ENCODE measurements at places on chromosomes 3 and 15.
A peak's percentile ranks its signal among the peaks of the same experiment; 100 is the strongest.

DNA sequence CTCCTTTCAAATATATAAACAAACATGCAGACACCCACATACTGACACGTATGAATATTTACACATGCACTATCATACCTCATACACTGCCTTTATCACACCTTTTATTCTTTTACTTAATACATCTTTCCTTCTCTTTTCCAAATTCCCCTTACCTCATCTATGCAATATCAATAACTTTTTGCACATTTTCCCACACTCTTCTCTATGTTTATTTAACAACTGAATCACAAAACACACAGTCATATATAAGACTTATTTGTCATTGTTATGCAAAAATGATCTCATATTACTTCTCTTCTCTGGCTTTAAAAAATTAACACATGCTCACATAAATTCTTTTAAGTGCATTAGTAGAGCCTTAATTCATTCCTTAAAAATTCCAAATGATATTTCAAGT lies 461.4 kb downstream of the DIPK2A start:
- ATAC-seq = no peak

DNA sequence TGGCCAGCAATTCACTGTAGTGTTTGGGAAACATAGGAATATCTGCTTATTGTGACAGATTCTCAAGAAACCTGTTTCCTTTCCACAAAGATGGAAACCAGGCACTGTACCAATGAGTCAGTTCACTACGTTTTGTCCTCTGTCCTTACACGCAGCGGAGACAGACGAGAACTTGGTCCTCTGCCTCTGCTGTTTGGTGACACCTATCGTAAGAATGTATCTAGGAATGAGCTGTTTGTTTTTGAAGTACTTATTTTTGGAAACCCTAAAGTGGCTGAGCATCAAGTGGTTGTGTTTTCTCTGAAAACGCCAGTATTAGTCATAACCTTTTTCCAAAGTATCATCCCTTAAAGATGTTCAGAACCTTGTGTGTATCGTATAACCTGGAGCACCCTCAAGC lies 93.0 kb downstream of the PGPEP1L start:
- no peak for ATAC-seq

DNA sequence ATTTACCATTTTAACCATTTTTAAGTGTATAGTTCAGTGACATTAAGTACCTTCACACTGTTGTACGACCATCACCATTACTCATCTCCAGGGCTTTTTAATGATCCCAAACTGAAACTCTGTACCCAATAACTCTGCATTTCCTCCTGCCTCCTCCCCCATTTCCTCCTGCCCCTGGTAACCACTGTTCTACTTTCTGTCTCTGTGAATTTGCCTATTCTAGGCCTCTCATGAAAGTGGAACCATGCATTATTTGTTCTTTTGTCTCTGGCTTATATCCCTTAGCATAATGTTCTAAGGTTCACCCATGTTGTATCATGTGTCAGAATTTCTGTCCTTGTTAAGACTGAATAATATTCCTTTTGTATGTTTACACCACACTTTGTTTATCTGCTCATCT lies 154.2 kb downstream of the MECOM start:
- no peak for ATAC-seq

DNA sequence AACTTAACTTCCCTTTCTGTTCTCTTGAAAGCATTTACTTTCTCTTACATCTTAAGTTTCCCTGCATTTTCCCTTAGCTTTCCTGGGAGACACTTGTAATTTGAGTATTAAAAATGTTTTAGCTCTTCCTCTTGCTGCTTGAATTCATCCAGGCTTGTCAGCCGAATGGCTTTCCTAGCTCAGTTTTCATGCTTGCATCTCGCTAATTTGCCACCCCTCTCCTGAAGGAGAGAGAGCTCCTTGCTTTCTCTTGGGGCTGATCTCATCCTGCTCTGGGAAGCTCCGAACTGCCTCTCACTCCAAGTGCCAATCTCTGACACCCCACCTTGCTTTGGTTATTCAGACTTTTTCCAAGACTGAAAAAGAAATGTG lies 374.6 kb upstream of the TBL1XR1 start:
- ATAC-seq = no peak

GRCh38 chr3:46098319-46098761 lies 71.1 kb upstream of the XCR1 start:
- ATAC-seq = peak; percentile 62

GRCh38 chr3:186605561-186606545 lies 7.0 kb upstream of the AHSG start:
- no peak for ATAC-seq

DNA sequence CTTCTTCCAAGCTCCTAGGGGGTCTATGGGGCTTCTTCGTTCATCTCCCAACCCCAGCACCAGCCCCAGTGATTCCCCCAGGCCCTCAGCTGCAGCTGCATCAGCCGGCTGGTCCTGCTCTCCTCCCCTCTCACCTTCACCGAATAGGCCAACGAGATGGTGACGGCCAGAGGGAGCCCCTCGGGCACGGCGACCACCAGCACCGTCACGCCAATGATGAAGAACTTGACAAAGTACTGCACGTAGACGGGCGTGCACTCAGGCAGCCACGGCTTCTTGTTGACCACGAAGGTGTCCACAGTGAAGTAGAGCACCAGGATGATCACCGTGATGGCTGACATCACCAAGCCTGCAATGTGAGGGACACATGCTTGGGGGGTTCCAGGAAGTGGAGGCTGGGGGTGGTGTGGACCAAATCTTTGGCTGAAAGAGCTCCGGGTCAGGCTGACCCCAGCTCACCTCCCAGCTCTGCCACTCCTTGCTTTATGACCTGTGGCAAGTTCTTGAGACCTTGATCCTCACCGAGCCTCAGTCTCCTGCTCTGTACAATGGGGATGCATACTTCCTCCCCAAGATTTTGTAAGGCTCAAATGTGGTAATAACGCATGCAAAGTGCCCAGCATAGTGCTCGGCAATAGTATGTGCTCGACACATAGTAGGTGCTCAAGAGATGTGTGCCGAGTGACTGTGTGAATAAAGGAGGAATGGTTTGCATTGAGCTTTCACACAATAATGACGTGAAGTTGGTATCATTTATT lies 54.6 kb upstream of the SEC13 start:
- ATAC-seq = no peak

- ATAC-seq = no peak
These were observed 66.2 kb upstream of the UBE2E1 start for GRCh38 chr3:23739536-23739935.

GRCh38 chr15:69104050-69104750 lies 56.2 kb upstream of the GLCE start:
- peak; percentile 44 for ATAC-seq

DNA sequence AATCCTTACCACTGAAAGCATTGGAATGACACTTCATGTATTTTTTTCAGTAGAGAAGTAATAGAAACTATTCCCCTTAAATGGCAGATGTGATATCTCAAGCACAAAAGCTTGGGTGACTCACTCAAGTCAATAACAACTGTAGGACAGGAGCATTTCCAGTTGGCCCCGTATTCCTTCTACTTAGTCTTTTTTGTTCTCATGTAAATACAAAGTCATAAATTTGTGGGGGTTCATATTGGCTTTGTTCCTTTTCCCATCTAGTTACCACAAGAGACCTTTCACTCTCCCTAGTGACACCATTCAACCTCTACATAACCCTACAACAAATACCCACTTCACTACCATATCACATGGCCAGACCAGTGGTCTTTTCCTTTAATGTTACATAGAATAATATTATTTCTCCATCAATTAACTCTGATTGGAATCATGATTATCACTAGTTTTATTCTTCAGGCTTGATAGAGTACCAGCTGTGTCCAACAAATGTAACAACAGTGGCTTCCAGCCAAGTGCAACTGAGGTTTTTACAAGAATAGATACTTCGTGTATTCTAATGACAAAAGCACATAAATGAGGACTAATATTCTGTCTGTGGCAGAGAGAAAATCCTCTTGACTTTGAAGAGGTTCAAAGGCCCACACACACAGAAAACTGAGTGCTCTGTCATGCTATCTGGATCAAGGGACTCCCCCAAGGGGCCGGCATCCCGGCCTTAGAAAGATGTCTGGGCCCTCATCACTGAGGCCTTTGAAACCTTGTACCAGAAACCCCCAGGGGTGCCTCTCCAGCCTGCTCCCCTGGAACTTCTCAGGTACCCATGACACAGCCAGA lies 94.0 kb upstream of the THBS1 start:
- ATAC-seq = no peak

GRCh38 chr15:66767240-66767659 lies 65.2 kb downstream of the SMAD6 start:
- ATAC-seq = no peak

- ATAC-seq = peak; percentile 28
These were observed 1.3 kb downstream of the PIK3CA start for GRCh38 chr3:179149406-179149867.

DNA sequence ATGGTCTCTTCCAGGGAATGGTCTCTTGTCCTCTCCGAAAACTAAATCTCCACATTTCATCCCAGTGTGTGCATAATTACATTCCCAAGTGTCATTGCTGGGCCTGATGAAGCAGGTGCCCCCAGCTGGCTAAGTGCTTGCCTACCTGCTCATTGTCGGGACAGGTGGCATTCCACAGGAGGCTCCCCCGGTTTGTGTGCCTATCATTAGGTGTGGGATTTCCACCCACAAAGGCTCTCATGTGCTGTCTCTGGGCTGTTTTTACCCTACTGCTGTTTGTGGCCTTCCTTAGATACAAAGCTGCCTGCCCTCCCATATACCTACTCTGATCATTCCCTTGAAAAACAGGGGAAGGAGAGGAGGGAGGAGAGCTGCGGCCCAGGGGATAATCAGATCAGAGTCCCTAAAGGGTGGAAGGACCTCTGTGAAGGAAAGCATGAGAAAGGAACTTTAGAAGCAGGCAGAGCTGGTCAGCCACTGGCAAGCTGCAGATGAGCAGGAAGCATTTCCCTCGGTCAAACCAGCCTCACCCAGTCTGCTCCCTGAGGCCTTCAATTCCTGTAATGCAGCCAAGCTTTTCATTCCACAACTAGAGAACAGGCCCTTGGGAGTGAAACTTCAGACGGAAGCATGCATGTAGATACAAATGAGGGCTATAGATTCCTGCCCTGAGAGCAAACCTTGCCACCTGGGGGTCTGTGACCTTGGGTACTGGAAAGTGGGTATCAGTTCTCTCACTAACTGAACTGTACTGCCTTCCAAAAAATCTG lies 60.7 kb upstream of the HEG1 start:
- ATAC-seq = no peak

DNA sequence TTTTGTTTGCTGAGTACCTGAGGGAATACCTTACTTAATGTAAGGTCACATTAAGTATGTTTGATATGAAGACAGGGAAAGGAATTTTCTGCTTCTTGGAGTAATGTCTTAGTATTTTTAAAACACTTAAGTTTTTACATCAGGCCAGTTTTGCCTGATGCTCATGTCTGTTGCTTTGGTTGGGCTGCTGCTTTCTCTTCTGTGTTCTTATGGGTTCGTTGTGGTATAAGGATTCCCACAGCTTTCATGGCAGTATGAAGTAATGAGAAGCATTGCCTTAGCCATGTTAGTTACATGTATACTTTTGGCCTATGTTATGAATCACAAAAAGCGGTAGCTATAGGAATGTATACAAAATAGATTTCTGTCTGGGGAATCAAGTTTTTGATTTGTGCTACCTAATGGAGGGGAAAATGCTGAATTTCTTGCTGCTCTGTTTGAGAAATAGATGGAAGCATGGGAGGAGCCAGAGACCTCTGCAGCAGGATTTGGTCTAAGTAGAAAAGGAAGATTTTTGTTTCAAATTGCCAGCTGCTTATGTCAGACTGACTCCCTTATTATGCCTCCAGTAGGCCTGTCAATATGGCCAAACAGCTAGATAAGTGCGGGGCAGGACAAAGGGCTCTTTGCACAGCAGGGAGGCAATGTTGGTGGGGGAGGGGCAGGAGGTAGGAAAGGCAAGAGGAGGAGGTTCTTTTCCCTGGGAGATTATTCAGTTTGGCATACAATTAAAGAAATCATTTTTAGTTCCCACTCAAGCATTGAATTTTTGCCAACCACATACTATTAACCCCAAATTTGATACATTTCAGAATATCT lies 5.2 kb downstream of the SETD5 start:
- no peak for ATAC-seq

DNA sequence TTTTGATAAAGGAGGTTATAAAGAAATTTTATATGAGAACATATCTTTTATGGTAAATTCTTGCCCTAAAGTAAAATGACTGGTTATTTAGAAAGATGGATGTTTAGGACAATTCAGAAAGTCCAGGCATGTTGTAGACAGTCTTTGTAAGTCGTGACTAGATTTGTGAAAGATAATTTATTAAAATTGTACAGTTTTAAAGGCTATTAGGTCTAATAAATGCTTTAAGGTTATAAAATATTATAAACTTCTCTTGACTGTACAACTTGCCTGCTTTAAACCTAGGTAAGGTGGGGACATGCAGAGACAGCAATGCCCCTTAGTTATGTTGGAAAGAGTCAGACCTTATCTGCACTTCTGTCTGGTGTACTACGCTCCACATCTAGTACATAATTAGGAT lies 933.5 kb downstream of the SI start:
- ATAC-seq = no peak

DNA sequence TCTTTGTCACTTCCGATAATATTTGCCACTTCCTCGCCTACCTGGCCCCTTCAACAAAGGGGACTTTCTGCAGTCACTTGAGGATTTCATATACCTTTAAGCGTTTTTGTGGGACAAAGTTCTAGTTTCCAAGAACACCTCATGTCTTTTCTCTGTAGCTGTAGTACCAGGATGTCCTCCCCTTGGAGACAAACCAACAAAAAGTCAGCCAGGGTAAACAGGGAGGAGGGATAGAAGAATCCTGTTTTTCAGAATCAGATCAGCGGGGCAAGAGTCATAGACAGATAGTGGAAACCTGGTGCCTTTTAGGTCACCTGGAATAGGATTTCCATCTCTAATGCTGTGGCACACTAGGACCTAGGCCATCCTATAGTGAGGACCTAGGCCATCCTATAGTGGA lies 4.5 kb downstream of the LRRC3B start:
- ATAC-seq = no peak

GRCh38 chr3:183328823-183329222 lies 75.8 kb downstream of the B3GNT5 start:
- ATAC-seq = peak; percentile 60

DNA sequence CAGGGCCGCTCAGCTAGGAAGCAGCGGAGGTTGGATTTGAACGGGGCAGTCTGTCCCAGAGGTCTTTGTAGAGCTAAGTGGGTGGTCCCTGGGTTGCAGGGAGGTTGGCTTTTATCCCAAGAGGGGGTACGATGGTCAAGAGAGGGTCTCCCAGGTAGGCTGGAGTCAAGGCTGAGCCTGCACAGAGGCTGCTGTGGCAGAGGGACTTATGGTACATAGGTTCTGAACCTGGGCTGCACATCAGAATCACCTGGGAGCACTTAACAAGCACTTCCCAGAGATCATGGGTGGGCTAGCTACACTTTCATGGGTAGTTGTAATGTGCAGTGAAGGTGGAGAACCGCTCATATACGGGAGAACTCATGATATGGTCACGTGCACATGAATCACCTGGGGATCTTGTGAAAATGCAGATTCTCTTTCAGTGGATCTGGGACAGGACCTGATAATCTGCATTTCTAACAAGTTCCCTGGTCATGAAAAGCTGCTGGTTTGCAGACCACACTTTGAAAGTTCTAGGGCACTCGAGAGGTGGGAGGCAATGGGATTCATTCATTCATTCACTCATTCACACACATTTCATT lies 2.9 kb upstream of the RASGRF1 start:
- ATAC-seq = no peak
